Stimulated activated CD4-positive, alpha-beta T cell treated with anti-CD3 and anti-CD28 coated beads, Interleukin-1b, Interleukin-23, amount 100 ng/mL, for 1 hour (primary cell): ENCODE measurements at places on chromosomes 3 and 15.
A peak's percentile ranks its signal among the peaks of the same experiment; 100 is the strongest.

DNA sequence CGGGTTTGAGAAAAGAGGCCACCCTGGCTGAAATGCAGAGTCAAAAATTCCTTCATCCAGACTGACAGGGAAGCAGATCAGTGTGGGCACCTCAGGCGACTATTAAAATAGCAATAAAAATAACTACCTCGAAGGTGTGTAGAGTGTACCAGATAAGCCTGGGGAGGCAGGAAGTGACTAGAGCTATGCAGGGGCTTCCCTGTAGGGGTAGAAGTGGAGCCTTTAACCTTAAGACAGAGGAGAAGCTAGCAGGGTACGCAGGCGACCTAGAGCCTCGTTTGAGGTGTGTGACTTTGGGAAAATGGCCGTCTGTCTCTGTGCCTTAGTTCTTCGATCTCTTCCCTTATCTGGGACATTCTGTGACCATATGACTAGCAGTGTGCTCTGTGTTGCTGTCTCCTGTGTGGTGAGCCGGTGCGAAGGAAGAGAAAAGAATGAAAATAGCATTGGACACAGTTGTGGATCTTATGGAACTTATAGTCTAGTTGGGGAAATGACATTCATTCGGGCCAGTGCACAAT is 17.6 kb downstream of the BHLHE40 start:
- no peak for DNase-seq

- DNase-seq, result no peak
These were observed 10.3 kb downstream of the NEK11 start for GRCh38 chr3:131036986-131037385.

- no peak for DNase-seq
These were observed 441.1 kb upstream of the MDFIC2 start for GRCh38 chr3:70753572-70753971.

GRCh38 chr3:195739561-195740111 is 18.9 kb downstream of the MUC20 start:
- DNase-seq, result no peak

DNA sequence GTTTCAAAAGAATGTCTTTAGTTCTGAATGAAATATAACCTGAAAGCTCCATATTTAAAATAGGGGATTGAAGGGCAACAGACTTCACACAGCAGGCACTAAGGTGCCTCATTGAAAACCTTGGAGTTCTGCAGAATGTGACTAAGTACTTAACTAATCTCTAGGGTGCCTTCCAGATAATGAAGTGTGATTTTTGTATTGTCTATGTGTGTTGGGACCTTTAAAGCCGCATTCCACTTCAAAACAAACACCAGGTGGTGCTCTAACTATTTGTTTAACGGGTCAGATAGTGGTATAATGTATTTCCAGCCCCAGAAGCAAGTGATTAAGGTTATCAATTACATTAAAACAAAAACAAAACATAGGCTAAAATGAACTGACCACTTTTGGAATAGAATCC is 28.0 kb downstream of the TFG start:
- no peak for DNase-seq

GRCh38 chr3:154486949-154487348 is 57.0 kb upstream of the GPR149 start:
- no peak for DNase-seq

GRCh38 chr15:41904541-41905005 is 10.7 kb upstream of the SPTBN5 start:
- peak; percentile 46 for DNase-seq

- DNase-seq, result no peak
These were observed 176.2 kb downstream of the EPHB1 start for GRCh38 chr3:134971306-134971705.

- DNase-seq, result no peak
These were observed 953.4 kb downstream of the AGBL1 start for GRCh38 chr15:87033056-87033455.

- no peak for DNase-seq
These were observed 656.2 kb downstream of the GBE1 start for GRCh38 chr3:81105206-81105605.

GRCh38 chr3:196207833-196208607 is 3.2 kb downstream of the ZDHHC19 start:
- no peak for DNase-seq

DNA sequence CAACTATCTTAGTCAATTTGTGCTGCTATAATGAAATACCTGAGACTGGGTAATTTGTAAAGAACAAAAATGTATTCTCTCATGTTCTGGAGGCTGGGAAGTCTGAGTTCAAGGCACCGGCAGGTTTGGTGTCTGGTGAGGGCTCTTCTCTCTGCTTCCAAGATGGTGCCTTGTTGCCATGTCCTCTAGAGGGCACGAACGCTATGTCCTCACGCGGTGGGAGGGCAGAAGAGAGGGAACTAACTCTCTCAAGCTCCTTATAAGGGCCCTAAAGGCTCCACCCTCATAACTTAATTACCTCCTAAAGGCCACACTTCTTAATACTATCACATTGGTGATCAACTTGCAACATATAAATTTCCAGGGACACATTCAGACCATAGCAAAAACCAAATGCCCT is 108.4 kb downstream of the ADAMTSL3 start:
- no peak for DNase-seq

DNA sequence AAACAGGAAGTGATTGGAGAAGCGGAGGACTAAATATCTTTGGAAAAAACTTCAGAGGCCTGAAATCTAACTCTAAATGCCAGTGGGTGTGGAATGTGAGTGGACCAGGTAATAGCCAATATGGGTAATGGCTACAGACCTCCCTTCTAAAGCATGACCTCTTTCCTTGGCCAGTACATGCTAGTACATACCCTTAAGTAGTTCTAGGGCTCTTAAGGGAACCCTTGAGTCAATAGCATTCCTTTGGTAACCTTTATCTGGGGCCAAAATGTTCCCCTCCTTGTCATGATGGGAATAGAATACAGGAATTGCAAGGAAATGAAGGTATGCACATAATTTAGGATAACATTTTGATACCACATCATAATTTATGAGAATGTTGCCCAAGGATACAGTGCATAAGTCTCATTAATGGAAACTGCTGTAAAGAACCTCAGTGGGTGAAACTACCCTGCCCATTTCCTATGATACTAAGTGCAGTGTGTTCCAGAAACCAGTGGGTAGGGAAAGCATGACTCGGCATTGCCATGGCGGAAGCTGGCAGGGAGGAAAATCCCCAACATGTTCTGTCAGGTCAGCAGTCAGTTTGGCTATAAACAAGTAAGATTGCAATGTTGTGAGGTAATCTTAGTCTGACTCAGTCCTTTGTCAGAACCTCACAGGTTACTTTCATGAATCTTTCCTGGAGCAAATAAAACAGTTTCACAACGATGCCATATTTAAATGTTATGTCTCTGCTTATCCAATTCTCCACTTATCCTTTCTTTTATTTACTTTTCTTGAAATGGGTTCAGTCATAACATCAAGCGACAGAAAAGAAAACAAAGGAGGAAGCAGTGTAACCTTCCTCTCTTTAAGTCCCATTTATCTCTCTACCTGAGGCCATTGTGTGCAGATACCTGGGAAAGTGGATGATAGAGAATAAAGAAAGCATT is 23.5 kb upstream of the RAP2B start:
- no peak for DNase-seq

DNA sequence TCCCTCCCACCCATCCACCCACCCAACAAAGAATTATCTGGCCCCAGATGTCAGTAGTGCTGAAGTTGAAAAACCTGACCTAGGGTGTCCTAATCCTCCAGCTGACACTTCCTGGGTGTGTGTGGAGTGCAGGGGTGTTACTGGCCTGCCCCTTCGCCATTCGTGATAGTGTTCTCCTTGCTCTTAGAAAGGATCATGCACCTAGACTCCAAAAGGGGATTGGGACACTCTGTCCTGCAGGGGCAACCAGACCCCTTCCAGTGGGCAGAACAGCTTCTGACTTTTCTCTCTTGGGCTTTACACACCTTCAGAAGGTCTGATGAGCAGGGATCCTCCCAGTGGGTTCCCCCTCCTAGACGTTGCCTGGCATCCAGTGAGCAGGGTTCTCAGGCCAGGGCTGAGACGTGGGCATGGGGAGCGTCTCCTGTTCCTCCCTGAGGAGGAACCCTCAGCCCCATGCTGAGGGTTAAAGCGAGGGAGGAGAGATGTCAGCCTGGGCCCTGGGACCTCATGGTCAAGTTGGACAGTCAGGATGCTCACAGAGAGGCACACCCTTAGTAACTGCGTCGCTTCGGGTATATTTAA is 75.0 kb downstream of the AAGAB start:
- no peak for DNase-seq

GRCh38 chr3:139388821-139389551 is 461 bp downstream of the COPB2 start:
- peak; percentile 4 for DNase-seq

GRCh38 chr3:58190291-58190690 is 20.5 kb downstream of the DNASE1L3 start:
- no peak for DNase-seq

DNA sequence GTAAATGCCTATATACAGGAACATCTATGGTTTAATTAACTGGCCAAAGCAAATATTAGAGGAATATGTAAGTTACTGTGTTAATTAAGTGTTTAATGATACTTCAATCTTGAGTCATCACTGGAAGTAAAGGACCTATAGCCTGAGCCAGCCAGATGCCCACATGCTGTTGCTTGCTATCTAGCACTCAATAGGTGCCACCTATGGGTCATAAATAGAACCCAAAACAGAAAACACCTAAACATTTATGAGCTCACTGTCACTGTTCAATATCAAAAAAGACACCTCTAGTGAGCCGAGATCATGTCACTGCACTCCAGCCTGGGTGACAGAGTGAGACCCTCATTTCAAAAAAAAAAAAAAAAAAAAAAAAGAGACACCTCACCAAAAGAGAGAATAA is 48.4 kb upstream of the IP6K2 start:
- DNase-seq, result no peak

GRCh38 chr15:100230784-100231183 is 111.0 kb downstream of the ADAMTS17 start:
- no peak for DNase-seq

DNA sequence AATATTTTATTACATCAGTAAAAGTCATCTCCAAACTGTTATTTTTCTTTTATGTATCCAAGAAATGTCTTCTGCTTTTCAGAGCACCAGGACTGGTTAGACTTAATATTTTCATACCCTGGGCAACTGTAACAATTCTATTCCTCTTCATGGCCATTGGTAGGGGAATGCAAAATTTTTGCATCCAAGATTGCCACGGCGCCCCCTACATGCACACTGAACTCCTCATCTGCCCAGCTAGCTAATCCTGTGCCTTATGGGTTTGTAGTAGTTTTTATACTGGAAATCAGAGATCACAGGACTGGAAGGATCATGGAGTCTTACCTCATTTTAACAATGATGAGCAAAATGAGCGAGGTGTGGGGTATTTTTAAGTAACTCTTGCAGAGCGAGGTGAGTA is 74.2 kb downstream of the CRTC3 start:
- peak; percentile 28 for DNase-seq

DNA sequence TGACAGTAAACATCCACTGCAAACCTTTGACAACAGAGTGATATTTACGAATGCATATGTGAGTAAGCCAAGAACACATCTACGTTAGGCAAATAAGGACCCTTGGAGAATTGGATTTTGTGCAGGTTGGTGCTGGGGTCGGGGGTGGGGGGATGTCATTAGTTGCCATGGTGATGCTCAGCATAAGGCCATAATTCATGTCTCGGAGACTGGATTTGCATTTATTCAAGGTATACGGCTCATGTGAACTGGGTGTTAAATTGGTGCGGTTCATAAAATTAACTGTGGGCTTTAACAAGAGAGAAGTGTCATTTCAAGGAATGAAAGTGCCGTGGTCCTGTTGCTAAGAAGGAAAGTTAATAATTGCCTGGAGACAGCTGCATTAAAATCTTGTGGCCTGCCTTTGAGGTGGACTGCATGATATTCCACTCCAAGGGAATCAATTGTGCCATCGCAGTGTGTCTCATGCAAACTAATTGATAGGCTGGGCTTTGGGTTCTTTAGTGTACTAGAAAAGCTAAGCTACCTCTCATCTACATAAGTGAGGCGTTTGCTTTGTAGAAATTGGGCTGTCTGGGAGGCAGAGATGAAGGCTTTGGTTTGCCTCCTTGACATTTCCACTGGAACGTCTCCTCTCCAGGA is 228.9 kb upstream of the FEZF2 start:
- DNase-seq, result no peak

DNA sequence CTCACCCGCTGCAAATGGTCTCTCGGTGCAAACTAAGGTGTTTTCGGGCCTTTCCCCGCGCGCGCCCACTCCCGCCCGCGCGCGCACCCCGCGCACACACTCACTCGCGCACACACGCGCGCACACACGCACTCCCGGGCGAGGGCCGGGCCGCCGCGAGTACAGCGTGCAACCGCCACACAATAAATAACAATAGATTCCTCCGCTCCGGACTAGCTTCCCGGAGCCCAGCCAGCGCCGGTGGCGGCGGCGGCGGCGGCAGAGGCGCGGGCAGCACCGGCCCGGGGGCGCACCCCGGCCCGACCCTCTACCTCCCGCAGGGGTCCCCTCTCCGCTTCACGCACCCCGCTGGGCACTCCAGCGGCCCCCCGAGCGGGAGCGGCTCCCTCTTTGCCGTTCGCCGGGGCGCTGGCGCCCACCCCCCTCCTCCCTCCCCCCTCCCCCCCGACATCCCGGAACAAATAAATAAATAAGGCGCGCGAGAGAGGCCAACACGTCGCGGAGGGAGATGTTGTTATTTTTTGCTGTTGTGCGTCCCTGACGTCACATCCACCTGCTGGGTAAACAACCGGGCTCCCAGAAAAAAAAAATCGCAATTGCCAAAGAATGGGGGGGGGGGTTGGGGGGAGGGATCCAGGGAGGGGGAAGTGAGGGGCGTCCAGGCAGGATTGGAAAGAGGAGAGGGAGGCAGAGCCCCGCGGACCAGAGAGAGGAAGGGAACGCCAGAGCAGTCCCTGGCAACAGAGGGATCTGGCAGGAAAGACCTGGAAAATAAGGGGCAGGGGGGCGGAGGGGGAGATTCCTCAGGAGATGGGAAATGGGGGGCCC is at the start of gene FOXP1:
Gene FOXP1, minus strand, starts transcription at position 163 of the 828 bp plus-strand sequence. CDS start 385,347 bp downstream, outside the sequence.
- peak; percentile 39 for DNase-seq

DNA sequence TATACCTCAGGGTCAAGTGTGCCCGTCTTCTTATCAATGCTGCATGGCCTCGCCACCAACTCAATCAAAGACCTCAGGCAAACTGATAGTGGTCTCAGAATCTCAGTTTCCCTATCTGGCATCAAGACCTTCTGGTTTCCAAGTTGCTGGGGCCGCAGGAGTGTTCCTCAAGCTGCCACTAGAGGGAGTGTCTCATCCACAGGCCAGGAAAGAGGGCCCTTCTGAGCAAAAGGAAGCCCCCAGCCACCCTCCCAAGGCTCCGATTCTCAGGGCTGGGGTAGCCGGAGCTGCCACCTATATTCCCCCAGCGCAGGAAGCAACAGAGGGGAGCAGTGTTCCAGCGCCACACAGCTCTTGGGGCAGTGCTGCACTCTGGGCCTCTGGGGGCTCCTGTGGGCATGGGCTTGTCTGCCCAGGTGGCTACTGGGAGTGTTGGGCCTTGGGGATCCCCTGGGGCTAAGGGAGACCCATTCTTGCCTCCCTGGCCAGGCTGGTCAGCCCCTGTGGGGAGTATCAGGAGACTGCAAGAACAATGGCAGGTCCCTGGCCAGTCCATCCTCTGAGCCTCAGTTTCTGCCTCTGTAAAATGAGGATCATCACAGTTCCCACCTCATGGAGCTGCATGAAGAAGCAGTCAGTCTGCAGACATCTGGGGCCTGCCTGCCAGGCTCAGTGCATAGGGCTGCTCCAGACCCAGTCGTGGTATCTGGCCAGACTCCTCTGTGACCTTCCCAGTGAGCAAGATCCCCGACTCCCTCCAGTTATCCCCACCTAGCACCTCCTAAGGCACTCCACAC is 23.4 kb upstream of the SEC13 start:
- DNase-seq, result peak; percentile 19

GRCh38 chr15:57442335-57442734 is 66.0 kb downstream of the CGNL1 start:
- DNase-seq, result no peak
